ENCODE measurements at places on chromosomes 16 and 17.
A peak's percentile ranks its signal among the peaks of the same experiment; 100 is the strongest.

DNA sequence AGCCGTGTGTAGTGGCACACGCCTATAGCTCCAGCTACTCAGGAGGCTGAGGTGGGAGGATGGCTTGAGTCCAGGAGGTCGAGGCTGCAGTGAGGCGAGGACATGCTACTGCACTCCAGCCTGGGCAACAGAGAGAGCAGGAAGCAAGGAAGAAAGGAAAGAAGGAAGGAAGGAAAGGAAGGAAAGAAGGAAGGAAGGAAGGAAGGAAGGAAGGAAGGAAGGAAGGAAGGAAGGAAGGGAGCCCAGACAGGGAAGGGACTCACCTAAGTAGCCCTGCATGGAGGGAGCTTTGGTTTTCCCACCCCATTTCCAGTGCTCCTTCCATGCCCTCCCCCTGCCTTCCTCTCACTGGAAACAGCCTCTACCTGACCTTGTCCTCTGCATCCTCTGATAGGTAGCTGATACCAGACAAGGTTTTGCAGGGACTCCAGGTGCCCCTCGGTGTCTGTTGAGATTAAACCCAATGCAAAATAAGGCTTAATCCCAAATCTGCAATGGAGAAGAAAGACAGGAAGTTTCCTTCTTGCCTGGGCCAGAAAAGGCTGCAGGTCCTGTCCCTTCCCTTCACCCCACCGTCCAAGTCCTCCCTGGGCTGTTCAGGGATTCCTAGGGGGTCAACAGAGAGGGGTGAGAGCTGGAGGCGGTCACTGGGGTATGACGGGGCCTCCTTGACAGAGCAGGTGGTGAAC is 21.5 kb upstream of the CA4 start:
- DNase-seq = no peak

GRCh38 chr17:79849953-79850352 is 10.7 kb upstream of the CBX4 start:
- no peak for DNase-seq

DNA sequence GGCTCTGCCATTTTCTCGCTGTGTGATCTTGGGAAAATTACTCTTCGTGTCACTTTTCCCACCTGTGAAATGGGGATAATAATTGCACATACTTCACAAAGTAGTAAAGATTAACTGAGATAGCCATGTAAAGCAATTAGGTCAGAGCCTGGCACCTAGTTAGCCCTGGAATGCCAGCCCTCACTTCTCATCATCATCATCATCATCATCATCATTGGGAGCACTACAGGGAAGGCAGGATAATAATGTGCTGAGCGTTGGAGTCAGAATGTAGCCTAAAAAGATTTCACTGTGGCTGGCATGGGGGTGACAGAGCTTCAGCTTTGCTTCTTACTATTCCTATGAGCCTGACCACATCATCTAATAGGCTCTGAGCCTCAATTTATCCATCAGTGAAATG is 362.6 kb downstream of the TOX3 start:
- no peak for DNase-seq

- peak; percentile 53 for DNase-seq
Measured at GRCh38 chr16:11099672-11100205, 155.4 kb downstream of the CLEC16A start.

GRCh38 chr16:10172848-10173655 is 9.2 kb downstream of the GRIN2A start:
- no peak for DNase-seq

- no peak for DNase-seq
Measured at GRCh38 chr16:55539049-55539448, 27.4 kb upstream of the CAPNS2 start.

- peak; percentile 45 for DNase-seq
Measured at GRCh38 chr17:29572691-29573557, 4.4 kb downstream of the TP53I13 start.

DNA sequence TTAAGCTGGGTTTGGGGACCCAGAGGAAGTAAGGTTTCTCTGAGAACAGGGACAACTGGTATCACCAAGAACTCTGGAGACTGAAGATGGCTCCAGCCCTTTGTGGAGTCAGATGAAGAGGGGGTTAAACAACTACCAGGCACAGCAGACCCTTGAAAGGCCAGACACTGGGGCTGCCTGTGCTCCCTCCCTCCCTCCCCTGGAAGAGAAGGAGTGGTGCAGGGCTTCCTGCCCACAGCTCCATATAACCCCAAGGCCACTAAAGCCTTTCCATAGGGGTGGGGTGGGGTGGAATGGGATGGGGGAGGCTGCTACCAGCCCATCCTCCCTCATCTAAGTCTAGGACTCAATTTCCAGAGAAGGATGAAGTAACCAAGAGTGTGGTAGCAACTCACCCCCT is 66.7 kb downstream of the CCDC182 start:
- DNase-seq = no peak

GRCh38 chr16:19095654-19096053 is 18.1 kb upstream of the ITPRIPL2 start:
- DNase-seq = peak; percentile 75

DNA sequence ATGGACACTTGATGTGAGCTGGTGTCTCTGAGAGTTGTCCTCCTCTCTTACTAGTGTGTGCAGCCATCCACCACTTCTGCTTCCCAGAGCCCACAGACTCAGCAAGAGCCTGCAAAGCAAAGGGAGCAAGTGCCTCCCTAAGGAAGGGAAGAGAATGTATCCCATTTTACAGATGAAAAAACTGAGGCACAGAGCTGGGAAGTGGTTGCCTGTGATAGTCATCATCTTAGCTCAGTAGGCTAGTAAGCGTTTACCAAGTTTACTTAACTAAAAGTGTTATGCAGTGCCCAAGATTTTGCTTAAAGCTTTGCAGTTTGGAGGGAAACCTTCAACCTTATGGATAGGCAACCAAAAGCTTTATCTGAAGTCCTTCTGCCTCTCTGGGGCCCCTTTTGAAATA is 23.0 kb upstream of the EFCAB13 start:
- DNase-seq = no peak

DNA sequence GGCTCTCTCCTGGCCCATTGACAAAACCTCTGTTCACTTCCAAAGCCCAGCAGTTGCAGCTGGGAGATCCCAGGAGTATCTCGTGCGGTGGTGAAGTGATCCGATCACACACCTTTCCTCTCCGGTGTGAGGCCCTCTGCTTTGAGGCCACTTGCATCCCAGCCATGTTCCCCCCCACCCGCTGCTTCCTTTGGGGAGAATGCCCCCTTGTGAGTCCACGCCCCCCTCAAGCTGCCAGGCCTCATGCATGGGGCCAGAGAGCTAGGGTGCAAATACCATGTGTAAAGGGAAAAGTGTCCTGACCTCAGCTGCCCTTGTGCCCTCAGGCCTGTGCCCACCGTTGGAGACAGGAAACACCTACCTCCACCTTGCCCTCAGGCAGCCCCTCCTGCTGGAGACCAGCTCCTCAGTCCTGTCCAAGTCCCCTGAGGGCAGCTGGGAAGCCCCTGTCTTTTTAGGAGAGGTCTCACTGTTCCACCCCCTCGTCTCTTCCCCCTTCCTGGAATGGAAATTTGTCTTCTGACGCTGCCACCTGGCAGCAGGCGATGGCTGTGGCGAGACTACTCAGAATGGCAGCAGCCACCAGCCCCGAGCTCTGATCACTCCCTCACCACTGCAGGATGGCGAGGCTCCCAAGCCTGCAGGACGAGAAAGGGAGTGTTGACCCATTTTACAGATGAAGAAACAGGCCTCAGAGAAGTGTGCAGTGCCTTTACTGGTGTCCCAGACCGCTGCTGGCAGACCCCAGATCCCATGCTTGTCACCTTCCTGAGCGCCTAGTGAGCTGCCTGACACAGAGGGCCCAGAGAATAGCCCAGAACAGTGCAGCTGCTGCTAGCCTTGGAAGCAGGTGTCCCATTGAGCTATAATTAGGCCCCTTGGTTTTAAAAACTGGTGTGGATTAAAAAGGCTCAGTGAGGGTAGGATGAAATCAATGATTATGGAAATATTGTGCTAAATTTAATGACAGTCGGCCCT is 120.6 kb upstream of the CACNG5 start:
- DNase-seq = no peak

GRCh38 chr16:81737885-81738536 is 41.1 kb upstream of the PLCG2 start:
- peak; percentile 83 for DNase-seq

- DNase-seq = peak; percentile 80
Measured at GRCh38 chr17:2043785-2044184, 2.0 kb downstream of the OVCA2 start.

GRCh38 chr17:73017658-73018057 is 74.8 kb downstream of the SLC39A11 start:
- DNase-seq = peak; percentile 71

DNA sequence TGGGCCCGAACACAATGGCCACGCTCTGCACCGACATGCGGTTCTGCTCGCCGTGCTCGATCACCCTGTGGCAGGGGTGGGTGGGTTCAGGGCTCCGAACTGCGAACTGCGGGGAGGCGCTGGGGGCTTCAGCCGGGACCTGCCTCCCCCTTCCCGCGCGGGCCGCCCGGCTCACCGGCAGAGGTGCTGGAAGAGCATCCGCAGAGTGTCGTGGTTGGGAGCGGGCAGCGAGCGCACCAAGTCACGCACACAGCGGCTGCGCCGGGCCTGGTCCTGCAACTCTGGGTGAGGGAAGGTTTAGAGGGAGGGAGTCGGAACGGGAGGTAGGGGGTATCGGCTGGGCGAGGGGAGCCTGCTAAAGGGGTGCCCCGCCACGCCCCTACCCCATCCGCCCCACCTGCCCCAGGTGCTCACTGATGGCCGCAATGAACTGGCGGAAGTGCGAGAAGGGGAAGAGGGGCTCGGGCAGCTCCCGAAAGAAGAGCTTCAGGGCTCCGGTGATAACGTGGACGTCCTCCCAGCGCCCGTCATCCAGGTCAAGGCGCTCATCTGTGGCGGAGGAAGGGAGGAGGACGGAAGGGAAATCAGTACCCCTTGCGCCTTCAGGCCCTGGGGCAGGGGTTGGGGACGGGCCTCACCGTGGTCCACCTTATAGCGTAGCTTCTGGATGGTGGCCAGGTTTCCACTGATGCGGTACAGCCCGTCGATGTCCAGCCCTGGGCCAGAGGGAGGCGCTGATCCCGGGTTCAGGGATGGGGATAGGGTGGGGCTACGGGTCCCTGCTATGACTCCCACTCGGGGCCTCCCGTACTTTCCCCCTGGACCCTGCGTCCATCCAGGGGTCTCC is 36.9 kb downstream of the ARHGAP27 start:
- DNase-seq = no peak

- DNase-seq = peak; percentile 35
Measured at GRCh38 chr17:31674305-31674704, 184.7 kb downstream of the COPRS start.

GRCh38 chr16:86910161-86910769 is 331.9 kb downstream of the FOXL1 start:
- DNase-seq = peak; percentile 53

DNA sequence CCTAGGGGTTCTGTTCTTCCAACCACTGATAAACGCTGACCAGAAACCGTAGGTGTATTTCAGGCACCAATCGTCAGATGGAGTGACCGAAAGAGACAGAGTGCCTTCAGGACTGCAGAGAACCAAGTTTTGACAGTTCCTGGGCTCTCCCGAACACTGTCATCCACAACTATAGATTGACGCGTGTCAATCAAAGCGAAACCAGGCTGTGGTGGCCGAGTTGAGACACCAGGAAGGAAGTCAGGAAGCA is 11.9 kb upstream of the AURKB start:
- no peak for DNase-seq

DNA sequence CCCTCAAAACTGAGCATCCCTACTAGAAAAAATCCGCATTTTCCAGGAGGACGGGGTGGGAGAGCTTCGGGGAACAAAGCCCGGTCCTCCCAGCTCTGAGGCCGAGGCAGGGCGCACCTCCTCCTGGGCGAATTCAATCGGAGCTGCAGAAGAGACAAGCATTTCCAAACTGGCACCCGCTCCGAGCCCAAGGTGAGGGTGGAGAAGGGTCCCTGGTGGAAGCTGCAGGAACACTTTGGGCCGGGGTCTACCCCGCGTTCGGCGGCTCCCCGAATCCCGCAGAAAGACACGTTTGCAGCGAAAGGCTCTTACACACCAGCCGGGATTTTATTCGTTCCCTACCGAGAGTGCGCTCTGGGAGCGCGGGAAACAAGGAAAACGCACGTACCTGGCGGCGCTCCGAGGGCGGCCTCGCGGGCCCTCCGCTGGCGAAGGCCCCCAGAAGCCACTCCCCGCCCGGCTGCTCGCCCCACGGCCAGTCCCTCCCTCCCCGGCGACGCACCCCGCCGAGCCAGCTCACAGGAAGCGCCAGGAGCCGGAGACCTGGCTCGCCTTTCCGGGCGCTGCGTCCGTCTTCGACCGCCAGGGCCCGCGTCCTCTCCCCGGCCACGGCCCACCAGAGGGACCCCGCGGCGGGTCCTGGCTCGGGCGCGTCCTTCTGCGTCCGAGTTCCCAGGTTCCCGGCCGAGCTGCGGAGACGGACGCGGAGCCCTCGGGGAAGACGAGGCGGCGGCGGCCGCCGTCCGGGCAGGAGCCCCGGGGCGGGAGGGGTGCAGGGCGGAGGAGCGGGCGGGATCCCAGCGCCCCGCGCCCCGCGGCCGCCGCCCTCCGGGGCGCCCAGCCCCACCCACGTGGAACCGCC is 49.8 kb upstream of the BAHCC1 start:
- peak; percentile 91 for DNase-seq

DNA sequence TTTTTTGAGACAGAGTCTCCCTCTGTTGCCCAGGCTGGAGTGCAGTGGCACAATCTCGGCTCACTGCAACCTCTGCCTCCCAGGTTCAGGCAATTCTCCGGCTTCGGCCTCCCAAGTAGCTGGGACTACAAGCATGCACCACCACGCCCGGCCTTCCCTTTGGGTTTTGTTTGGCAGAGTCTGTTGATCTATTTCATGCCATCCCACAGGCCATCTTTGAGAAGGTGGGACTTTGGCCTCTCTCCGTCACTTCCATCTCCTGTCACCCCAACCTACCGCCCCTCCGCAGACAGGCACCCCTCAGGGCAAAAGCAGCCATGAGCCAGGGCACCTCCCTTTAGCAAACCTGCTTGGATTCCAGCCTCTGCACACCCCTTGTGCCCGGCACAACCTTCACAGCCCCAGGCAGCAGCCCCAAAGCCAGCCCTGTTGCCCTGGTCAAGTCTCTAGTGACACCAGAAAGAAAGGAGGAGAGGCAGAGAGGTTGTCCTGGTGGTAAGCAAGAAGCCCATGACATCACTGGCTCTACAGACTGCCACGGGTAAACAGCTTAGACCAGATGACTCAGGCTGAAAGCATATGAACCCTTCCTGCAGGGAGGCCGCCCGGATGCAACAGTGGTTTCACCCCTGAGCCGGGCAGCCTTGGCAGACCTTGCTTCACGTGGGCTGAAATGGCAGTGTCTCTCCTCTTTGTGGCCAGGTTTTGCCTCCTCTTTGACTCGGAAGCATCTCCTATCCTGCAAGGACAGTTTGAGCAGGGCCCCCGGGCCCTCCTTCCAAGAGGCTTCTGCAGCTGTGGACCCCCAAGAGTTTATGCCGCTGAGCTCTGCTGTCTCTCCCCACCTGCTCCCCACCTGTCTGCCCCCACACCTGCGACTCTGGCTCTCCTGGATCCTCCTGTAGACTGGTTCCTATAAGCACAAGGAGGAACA is 8.1 kb upstream of the TIMP2 start:
- peak; percentile 96 for DNase-seq

DNA sequence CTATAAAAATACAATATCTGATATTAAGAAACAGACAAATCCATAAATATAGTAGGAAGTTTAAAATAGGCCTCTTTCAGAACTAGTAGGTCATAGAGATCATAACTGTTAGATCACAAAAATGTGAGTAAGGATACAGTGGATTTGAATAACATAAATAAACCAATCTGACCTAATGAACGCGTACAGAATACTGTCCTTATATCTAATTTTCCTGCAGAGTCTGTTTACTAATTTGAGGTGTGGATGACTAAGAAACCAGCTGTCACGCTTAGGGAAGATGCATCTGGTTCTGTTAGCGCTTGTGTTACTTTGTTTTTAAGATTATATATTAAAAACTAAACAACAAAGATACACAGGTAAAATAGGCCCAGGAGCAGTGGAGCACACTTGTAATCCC is 14.8 kb downstream of the CPD start:
- DNase-seq = no peak

GRCh38 chr16:66001432-66001831 is 365.1 kb upstream of the CDH5 start:
- DNase-seq = no peak
